ENCODE measurements at places on chromosomes 5 and 9.

DNA sequence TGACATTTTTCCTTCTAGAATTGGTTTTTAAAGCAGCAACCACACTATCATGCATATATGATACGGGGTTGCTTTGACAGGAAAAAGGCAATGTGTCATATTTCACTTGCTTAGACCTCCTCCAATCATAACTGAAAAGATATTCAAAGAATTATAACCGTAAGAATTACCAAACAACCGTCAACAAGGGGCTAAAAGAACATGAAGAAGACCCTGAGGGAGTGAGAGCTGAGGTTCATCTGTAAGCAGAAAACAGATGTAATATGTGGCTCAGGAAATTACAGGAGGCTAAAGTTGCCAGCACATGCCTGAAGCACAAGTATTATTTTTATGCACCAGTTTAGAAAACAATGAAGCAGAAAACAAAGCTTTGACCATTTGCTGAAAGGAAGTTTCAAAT, 78.9 kb downstream of the APBA1 start:
- DNase-seq: no peak

DNA sequence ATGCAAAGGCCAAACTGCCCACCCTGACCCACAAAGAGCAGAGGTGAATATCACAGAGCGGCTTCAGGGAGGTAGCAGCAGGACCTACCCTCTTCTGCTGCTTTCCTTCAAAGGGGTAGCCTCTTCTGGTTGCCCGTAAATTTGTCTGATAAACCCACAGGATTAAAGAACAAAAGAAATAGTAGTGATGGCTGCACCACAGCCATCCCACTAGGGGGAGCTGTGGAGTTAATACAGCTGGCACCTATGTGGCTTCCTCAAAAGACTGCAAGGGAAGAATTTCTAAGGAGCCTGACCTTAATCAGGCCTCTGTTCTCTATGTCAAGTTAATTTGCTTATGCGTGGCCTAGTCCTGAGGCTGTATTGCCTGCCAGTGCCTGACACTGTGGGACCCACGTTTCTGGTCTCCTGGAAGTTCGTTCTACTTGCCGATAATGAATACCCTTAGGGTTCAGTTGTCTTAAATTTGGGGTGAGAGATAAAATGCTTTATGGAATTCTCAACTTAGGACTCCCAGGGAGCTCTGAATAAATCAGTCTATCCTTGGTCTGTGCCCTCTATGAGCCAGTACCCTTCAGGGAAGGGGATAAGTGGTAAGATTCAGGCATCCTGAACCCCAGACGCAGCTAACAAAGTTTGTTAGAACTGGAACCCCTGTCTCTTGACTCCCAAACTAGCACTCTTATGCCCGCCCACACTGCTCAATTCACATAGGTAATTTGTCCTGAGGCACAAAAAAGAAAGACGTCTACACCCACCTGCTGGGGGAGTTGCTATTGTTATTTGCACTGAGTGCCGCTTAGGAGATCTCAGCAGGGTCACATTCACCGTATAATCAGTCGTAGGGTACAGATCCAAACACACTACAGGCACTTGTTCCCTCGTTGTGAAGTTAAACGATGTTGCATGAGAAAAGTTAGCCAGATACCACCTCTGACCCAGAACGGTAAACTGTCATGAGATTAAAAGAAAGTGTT, 77.1 kb downstream of the SUSD1 start:
- DNase-seq: peak; percentile 81

DNA sequence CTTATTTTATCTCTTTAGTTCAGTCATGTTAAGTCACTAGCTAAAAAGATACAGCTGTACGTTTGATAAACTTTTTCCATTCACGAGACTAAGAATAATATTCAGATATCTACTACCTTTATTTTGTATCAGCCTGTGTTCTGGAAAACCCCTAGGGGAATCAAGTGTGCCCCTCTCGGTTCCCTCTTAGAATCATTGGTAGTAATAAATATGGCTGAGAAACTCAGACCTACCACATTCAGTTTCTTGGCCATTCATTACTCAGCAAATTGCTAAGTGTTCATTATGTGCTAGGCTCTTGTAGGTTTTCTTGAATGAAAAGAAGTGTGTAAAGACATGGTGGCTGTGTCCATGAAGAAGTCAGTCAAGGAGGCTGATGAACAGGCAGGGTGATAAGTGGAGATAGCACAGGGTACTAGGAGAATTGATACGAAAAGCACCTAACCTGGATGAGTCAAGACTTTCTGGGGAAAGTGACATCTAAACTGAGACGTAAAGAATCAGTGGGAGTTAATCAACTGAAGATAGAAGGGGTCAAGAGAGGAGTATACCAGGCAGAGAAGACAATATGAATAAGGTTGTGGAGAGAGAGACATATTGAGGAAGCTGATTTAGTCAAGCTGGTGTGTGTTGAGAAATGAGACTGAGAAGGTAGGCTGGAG, 86.2 kb downstream of the CSNK1G3 start:
- DNase-seq: no peak

DNA sequence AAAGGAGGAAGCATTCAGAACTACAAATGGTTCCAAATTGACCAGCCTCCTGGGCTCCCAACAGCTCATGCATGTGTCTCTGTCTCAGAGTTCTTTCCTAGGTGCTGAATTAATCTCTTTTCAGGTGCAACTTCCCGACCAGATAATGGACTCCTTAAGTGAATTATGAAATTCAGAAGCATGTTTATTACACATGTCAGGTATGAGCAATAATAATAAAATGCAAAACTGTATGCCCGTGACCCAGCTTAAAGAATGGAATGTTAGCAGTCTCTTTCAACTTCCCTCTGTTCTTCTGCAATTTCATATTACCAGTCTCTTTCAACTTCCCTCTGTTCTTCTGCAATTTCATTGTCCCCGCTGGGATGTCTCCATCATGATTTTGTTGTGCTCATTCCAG, 60.4 kb downstream of the FBXL7 start:
- DNase-seq: no peak
